ENCODE measurements at places on chromosomes 7 and 10.
A peak's percentile ranks its signal among the peaks of the same experiment; 100 is the strongest.

DNA sequence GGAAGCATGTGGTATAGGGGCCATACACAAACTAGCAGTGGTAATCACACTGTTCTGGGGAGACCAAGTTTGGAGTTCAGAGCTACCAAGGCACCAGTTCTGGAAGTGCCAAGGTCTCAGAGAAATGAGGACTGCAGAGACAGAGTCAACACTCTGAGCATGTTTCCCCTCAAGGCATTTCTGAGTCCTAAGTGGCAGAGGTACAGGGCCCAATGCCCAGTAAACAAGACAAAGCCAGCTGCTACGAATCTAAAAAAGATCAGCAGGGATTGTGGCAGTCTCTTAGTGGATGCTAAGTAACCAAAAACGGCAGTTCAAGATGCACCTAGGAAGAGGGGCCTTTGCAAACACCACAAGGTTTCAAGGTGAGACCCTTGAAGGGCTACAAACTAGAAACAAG is 271.9 kb downstream of the TNS3 start:
- H3K4me3 ChIP-seq = no peak overlapping the region
- no peak overlapping the region for H3K27ac ChIP-seq
- DNase-seq = no peak
- H3K27me3 ChIP-seq = no peaks in the 10 kb centered on the region

- no peak overlapping the region for H3K27ac ChIP-seq
- H3K27me3 ChIP-seq = no peaks in the 10 kb centered on the region
- H3K4me1 ChIP-seq = no peaks in the 10 kb centered on the region
- no peak overlapping the region for H3K4me3 ChIP-seq
These were observed 148.8 kb downstream of the PFKFB3 start for GRCh38 chr10:6351495-6351894.

DNA sequence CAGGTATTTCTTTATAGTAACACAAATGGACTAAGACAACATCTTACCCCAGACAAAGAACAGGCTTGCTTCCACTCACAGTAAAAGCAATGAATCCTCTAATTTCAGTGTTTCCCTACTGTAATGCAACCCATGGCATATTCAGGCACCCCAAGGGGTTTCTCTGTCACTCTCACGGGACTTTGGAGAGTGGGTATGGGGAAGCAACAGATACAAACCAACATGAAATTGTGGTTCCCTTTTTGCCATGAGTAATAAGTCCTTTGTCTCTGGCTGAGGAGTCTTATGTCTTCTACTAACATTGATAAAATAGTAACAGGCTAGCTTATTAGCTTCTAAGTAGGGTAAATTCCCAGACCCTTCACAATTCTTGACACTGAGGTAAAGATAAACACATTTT is 51.4 kb upstream of the AOAH start:
- H3K36me3 ChIP-seq = no peaks in the 10 kb centered on the region
- peaks cover 5% of the 10 kb centered on the region for H3K4me1 ChIP-seq
- no peak overlapping the region for H3K4me3 ChIP-seq
- H3K27ac ChIP-seq = no peak overlapping the region
- no peaks in the 10 kb centered on the region for H3K27me3 ChIP-seq
- no peak for DNase-seq

GRCh38 chr10:84329196-84329611 is 815 bp downstream of the CCSER2 start:
- no peak for DNase-seq
- peaks cover 9% of the 10 kb centered on the region for H3K4me1 ChIP-seq
- H3K4me3 ChIP-seq = peak overlapping the region; percentile 61
- no peaks in the 10 kb centered on the region for H3K27me3 ChIP-seq
- no peaks in the 10 kb centered on the region for H3K36me3 ChIP-seq
- no peak overlapping the region for H3K27ac ChIP-seq

DNA sequence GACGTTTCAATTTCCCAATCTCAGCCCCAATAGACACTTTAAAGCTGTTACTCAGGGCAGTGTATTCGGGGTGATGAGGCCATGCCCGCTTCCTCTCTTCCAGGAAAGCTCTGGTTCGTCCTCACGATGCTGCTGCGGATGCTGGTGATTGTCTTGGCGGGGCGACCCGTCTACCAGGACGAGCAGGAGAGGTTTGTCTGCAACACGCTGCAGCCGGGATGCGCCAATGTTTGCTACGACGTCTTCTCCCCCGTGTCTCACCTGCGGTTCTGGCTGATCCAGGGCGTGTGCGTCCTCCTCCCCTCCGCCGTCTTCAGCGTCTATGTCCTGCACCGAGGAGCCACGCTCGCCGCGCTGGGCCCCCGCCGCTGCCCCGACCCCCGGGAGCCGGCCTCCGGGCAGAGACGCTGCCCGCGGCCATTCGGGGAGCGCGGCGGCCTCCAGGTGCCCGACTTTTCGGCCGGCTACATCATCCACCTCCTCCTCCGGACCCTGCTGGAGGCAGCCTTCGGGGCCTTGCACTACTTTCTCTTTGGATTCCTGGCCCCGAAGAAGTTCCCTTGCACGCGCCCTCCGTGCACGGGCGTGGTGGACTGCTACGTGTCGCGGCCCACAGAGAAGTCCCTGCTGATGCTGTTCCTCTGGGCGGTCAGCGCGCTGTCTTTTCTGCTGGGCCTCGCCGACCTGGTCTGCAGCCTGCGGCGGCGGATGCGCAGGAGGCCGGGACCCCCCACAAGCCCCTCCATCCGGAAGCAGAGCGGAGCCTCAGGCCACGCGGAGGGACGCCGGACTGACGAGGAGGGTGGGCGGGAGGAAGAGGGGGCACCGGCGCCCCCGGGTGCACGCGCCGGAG is 2.6 kb downstream of the GJD4 start:
- no peak overlapping the region for H3K4me3 ChIP-seq
- no peaks in the 10 kb centered on the region for H3K36me3 ChIP-seq
- no peak for DNase-seq
- H3K27me3 ChIP-seq = no peaks in the 10 kb centered on the region

DNA sequence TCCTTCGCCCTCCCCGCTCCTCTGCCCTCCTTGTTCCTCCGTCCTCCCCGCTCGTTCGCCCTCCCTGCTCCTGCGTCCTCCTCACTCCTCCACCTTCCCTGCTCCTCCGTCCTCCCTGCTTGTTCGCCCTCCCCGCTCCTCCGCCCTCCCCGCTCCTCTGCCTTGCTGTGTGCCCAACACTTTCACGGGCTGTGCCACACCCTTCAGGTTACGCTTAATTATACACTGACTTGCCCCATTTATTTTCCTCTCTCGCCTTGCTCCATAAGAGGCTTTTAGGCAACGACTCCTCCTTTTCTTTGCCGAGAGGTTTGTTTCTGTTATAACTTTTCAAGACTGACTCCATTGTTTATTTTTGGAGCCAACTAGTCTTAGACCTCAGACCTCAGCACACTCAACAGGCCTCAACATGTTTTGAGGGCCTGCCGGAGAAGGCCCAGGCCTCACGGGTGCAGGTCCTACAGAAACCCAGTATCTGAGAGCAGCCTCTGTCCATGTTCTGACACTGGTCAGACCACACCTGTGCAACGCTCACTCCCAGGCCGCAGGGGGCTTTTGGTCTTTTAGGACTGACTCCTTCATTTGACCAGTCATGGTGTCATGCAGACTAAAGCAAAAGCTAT is 18.2 kb upstream of the PRKAG2 start:
- no peak overlapping the region for H3K4me3 ChIP-seq
- no peaks in the 10 kb centered on the region for H3K36me3 ChIP-seq
- no peak for DNase-seq
- H3K4me1 ChIP-seq = no peaks in the 10 kb centered on the region

- H3K4me3 ChIP-seq = no peak overlapping the region
- peaks cover 98% of the 10 kb centered on the region for H3K27me3 ChIP-seq
- H3K4me1 ChIP-seq = peaks cover 11% of the 10 kb centered on the region
These were observed 302 bp upstream of the EN2 start for GRCh38 chr7:155457544-155458110.

GRCh38 chr10:77168861-77169260 is 468.7 kb downstream of the KCNMA1 start:
- no peaks in the 10 kb centered on the region for H3K27me3 ChIP-seq
- no peak for DNase-seq
- no peak overlapping the region for H3K27ac ChIP-seq
- H3K4me1 ChIP-seq = no peaks in the 10 kb centered on the region

DNA sequence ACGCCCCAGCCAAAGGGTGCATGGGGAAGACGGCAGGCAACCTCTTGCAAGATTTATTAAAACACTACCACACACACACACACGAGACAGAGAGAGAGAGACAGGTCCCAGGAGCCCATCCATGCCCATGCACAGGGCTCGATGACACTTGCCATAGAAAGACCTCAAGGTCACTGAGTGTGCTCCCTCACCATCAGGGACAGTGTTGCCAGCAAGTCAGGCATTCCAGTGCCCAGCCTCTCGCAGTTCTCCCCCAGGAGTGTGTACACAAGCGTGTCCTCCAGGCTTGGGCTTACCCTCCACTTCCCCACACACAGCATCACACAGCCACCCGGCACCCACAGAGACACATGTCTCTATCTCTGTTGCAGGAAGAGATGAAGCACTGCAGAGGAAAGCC is 46.8 kb upstream of the SLF2 start:
- H3K27me3 ChIP-seq = peaks cover 1% of the 10 kb centered on the region
- H3K4me1 ChIP-seq = peaks cover 8% of the 10 kb centered on the region
- no peak overlapping the region for H3K27ac ChIP-seq
- H3K4me3 ChIP-seq = no peak overlapping the region
- DNase-seq = no peak
- H3K36me3 ChIP-seq = no peaks in the 10 kb centered on the region

- no peaks in the 10 kb centered on the region for H3K36me3 ChIP-seq
- H3K4me3 ChIP-seq = no peak overlapping the region
- H3K4me1 ChIP-seq = no peaks in the 10 kb centered on the region
- no peak for DNase-seq
These were observed 554.2 kb downstream of the PARD3 start for GRCh38 chr10:34260904-34261303.

DNA sequence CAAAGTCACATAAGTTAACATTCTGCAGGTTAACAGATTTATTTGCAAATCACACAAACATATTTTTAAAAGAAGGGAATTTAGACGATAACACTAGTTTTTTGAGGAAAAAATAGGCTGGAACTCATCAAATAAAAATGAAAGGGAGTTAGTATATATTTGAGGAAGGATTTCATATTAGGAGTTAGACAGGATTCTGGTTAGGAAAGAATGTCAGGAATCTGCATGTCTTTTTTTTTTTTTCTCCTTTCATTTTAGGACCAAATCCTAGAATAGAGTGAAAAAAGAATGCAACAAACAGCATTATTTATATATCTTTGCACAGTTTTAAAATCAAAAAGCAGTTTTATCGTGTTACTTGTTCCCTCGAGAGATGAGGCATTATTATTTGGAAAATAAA is 8.9 kb upstream of the TRDMT1 start:
- peaks cover 4% of the 10 kb centered on the region for H3K4me1 ChIP-seq

DNA sequence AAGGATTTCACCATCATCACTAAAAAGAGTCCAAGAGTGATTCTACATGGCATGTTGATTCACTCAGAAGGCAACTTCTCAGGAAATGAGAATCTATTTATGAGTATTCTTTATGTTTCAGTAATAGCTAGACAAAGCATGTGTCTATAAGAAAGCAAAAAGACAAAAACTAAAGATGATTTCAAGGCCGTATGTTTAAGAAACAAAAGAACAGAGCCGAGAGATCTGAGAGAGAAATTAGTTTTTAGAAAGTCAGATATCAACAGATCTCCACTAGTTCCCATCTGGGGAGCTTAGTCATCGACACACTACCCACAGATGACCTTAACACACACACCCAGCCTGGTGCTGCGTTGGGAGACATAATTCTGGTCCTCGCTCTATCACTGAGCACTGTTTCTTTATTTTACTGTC is 21.0 kb downstream of the PIP4K2A start:
- peaks cover 10% of the 10 kb centered on the region for H3K4me1 ChIP-seq
- no peak for DNase-seq
- no peaks in the 10 kb centered on the region for H3K27me3 ChIP-seq

DNA sequence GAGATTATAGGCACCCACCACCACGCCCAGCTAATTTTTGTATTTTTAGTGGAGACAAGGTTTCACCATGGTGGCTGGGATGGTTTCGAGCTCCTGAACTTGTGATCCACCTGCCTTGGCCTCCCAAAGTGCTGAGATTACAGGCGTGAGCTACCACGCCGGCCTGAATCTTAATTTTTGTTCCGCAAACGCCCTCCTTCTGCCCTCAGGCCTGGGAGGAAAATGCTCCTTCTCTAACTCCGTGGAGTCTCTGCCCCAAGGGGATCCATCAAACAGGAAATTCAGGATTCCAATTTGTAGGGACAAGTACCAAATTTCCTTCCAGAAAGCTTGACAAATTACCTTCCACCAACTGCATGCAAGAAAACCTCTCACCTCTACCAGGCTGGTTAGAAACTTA is 43.2 kb downstream of the RBAK start:
- no peak overlapping the region for H3K4me3 ChIP-seq
- no peaks in the 10 kb centered on the region for H3K27me3 ChIP-seq
- no peaks in the 10 kb centered on the region for H3K4me1 ChIP-seq
- no peak for DNase-seq
- H3K36me3 ChIP-seq = no peaks in the 10 kb centered on the region

DNA sequence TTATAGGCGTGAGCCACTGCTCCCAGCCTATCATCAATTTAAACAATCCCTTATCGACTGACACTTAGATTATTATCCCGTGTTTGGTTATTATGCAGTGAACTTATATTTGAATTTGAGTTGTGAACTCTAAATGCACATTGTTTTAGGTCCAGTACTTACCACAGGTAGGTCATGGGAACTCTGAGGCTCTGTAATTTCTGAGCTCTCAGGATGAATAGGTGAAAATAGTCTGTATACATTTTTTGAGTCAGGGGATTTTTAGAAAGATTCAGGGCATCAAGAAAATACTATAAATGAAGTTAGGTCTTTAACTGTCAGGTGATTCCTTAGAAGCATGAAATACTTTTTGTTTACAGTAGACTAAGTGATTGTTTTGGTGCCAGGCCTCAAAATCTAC is 8.8 kb downstream of the CCDC136 start:
- no peak for DNase-seq
- H3K27me3 ChIP-seq = no peaks in the 10 kb centered on the region
- peaks cover 26% of the 10 kb centered on the region for H3K36me3 ChIP-seq
- H3K4me3 ChIP-seq = no peak overlapping the region
- no peak overlapping the region for H3K27ac ChIP-seq

DNA sequence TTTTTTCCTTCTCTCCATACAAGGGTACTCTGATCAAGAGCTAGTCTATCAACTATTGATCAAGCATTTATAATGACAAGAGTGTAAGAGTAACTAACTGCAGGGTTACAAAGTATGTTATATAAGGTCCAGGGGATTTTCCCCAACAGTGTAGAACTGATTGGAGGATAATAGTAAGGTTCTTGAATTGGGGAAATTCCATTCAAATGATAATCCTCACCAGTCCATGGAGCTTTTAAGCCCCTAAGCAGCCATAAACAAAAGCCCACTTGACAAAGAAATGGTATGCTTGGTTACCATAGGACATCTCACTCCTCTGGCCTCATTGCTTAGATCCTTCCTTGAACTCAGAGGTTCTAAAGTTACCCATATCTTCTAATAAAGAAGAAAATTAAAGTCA is 8.2 kb downstream of the YME1L1 start:
- H3K4me3 ChIP-seq = no peak overlapping the region
- H3K27ac ChIP-seq = no peak overlapping the region
- no peaks in the 10 kb centered on the region for H3K27me3 ChIP-seq
- DNase-seq = no peak
- H3K36me3 ChIP-seq = peaks cover 23% of the 10 kb centered on the region

Measured in H1 (cell line).